Esophagus squamous epithelium (tissue), 5 donors: ENCODE measurements at places on chromosomes 13 and 19.

- DNase-seq, result no peak
These were observed at the start of gene TNFSF9 for GRCh38 chr19:6530386-6531162. TSS of gene TNFSF9 (plus strand) at chr19:6531026. CDS start at chr19:6531037, 11 bp downstream.

DNA sequence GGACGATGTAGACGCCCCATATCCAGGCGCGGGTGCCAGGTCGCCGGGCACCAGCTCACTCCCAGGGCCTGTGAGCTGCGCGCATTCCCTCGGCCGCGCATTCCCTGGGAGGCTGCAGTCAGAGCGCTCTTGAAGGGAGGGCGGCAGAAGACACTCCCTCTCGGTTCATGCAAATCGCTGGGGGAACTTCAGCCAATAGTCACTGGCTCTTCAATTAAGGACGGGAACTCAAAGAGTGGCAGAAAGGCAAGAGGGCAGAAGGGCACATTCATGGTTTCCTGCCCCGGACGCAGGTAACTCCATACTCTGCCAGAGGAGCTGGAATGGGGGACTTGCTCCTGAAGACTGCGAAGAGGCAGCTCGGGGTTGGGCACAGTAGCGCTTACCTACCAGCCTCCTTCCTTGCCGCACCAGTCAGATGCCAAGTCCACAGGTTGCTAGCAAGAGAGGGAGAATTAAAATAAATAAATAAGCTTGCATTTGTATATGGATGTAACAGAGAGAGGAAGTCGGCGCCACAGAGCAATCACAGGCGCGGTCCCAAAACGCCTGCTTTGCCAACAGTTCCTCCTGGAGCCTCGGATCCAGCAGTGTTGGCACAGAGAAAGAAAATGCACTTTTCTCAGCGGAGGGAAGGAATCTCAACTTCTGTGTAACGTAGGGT is 459 bp downstream of the PCDH20 start:
- DNase-seq, result no peak

DNA sequence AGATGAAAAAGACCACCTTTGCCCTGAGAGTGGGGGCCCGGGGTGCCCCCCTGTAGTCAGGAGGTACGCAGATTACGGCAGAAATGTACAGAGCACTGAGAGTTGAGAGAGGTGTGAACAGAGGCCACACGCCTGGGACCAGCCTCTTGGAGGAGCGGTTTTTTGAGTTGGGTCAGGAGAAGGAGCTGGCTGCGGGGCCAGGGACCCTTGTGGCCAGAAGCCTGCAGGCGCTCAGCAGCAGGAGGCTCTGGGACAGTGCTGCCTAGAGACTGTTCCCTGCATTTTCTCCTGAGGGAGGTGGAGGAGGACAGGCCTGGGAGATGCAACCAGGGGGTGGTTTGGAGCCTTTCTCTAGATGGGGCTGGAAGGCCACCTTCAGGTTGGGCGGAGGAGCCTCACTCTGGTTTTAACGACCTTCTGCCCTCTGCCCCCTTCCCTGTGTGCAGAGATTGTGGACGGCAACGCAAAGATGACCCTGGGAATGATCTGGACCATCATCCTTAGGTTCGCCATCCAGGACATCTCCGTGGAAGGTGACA is 39.7 kb downstream of the CAPN12 start:
- DNase-seq, result no peak

GRCh38 chr19:33740811-33741396 is 55.8 kb upstream of the KCTD15 start:
- no peak for DNase-seq

DNA sequence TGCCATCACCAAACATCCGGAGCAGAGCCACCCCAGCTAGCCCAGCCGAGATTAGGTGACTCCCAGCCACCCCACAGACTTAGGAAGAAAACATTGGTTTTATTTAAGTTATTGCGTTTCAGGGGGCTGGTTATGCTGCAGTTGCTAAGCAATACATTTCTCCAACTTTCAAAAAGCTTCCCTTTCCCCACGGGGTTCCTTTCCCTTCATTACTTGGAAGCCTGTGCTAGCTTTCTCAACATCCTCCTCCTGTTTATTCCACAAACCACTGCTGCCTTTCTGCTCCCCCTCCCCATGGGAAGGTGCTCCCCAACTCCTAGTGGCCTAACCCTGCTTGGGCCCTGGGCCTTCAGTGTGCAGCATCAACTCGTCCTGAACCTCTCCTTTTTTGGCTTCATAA is 52.6 kb downstream of the CDADC1 start:
- DNase-seq, result no peak

GRCh38 chr19:50500753-50501151 is 10.2 kb downstream of the JOSD2 start:
- DNase-seq, result no peak

- DNase-seq, result no peak
These were observed 17.6 kb downstream of the GPR42 start for GRCh38 chr19:35388277-35389054.

GRCh38 chr13:90453342-90453741 is 894.1 kb upstream of the MIR17HG start:
- no peak for DNase-seq

DNA sequence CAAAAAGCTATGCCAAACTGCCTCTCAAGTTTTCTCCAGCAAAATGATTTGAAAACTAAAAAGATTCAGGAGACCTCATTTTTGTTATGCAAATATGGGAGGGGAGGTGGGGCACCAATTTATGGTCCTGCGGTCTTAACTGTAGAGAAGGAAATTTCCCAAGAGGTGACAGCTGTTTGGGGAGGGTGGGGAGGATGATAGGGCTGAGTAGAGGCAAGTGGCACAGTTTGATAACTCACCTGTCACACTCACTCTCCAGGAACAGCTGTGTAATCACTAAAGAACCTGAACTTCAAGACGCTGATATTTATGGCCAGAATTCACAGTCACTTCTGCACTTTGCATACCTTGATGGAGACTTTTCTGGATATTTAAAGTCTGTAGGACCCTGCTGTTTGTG is 232.9 kb upstream of the STARD13 start:
- DNase-seq, result no peak

- no peak for DNase-seq
These were observed 5.2 kb downstream of the BRCA2 start for GRCh38 chr13:32320528-32320927.

- no peak for DNase-seq
These were observed 6.3 kb downstream of the RPL36 start for GRCh38 chr19:5696196-5697021.
